SJSA1 (cell line): ENCODE measurements at places on chromosomes 6 and 20. TPM values are rescaled to one million over a fixed set of nuclear protein-coding genes. Genes with fewer than 3 reads are reported as not detected.
A peak's percentile ranks its signal among the peaks of the same experiment; 100 is the strongest.

DNA sequence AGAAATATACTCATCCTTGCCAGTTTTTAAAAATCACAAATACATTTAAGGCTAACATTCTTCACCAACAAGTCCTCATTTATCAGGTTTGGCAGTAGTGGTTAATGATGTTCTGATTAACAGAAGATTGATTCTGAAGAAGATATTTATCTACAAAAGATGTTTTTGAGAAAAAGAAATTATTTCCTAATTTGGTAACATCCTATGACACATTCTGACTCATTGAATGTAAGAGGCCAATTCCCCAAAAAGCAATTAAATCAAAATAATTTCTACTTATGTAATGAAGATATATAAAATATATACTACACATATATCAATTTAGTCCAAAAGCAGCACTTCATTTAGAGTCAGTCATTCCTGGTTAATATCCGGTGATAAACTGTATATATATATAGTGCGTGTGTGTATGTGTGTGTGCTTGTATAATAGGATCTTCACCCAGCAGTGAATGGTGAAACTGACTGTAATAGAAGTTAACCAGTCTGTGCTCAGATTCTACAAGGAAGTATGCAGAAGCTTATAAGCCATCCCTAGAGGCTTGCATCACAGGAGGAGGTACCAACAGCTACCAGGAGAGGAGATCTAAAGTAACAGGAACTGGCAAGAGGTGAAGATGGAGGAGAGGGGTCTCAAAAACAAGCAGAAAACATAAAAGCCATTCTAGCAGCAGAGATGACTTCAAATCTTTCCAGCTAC is 82.9 kb upstream of the MARCKS start:
- peaks cover 12% of the 10 kb centered on the region for H3K4me1 ChIP-seq
- H3K27me3 ChIP-seq, result no peaks in the 10 kb centered on the region
- no peaks in the 10 kb centered on the region for H3K36me3 ChIP-seq
- no peak for DNase-seq
- H3K4me3 ChIP-seq, result no peak overlapping the region

GRCh38 chr6:62570372-62570771 is 284.3 kb upstream of the KHDRBS2 start:
- no peak overlapping the region for H3K27ac ChIP-seq
- no peak overlapping the region for H3K4me3 ChIP-seq
- H3K4me1 ChIP-seq, result no peaks in the 10 kb centered on the region
- no peak for DNase-seq
- H3K27me3 ChIP-seq, result no peaks in the 10 kb centered on the region
- no peaks in the 10 kb centered on the region for H3K36me3 ChIP-seq

GRCh38 chr20:5862703-5863039 is 87.7 kb downstream of the TRMT6 start:
- no peaks in the 10 kb centered on the region for H3K27me3 ChIP-seq
- DNase-seq, result no peak
- H3K4me1 ChIP-seq, result peaks cover 26% of the 10 kb centered on the region
- H3K4me3 ChIP-seq, result no peak overlapping the region
- H3K27ac ChIP-seq, result peak overlapping the region; percentile 54; the same call in 1 of the 2 replicates

DNA sequence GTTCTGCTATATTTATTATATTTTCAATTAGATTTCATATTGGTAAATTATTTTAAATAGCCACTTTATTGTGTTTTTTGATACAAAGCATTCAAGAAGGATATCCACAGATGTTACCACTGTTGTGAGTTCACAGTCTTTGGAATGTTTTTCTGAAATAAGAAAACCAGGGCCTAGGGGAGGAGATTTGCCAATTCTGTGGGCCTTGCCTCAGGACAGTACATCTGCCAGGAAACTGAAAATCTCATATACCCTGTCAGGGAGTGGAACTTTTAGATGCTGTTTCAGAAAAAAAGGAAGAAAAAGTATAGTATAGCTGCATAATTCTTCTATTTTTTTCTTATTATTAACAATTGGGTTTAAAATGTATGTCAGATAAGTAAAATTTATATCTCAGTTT is 995.9 kb upstream of the ADGRB3 start:
- H3K4me1 ChIP-seq, result no peaks in the 10 kb centered on the region
- H3K27me3 ChIP-seq, result no peaks in the 10 kb centered on the region
- no peak overlapping the region for H3K27ac ChIP-seq
- no peak overlapping the region for H3K4me3 ChIP-seq
- no peak for DNase-seq

DNA sequence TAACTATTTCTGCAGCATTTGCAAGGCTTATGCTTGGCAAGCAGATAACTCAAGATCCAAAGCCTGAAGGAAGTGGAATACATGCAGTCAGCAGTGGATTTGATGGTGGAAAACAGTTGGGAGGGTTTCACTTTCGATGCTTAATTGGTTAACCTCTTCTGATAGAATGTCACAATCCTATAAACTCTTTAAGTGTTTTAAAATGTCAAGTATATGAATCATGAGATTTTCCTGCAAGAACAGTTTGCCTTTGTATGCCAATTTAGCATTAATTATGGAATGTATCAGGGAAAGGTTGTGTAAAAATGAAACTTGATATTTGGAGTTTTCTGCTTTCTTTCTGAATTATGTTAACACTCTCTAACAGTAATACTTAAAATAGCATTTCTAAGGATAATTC is 36.6 kb downstream of the NKX2-4 start:
- no peak overlapping the region for H3K27ac ChIP-seq
- H3K4me1 ChIP-seq, result no peaks in the 10 kb centered on the region
- peaks cover 69% of the 10 kb centered on the region for H3K36me3 ChIP-seq
- no peak overlapping the region for H3K4me3 ChIP-seq
- DNase-seq, result no peak
- no peaks in the 10 kb centered on the region for H3K27me3 ChIP-seq

DNA sequence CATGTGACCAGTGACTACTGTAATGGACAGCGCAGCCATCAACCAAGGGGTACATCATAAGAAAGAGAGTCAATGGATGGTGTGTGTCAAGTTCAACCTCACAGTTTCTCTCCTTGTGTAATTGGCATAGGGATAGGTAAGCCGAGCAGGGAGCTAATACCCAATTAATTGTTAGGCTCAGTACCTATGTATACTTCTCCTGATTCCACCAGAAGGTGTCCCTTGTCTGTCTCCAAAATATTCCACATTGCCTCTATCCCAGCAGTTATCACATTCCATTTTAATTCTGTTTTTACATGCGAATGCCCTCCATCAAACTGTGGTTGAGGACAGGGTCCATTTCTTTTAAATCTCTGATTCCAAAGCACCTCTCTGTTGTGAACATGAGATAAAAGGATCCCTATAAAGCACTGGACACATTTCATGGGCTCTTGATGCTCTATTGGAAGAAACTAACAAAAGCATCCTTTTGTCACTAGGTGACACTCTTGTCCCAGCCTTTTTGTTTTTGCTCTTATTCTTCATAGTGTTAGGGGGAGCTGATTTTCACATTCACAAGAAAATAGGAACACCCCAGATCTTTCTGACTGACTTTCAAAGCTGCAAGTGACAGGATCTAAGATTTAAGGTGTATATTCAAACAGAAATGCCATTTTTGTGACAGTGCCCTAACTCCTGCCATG is 38.9 kb downstream of the FBXO9 start:
- peaks cover 16% of the 10 kb centered on the region for H3K36me3 ChIP-seq
- no peak overlapping the region for H3K27ac ChIP-seq
- no peaks in the 10 kb centered on the region for H3K27me3 ChIP-seq
- peaks cover 11% of the 10 kb centered on the region; the same call in 1 of the 2 replicates for H3K4me1 ChIP-seq
- DNase-seq, result no peak

GRCh38 chr20:47231382-47232039 is 125.0 kb downstream of the ZMYND8 start:
- H3K27me3 ChIP-seq, result no peaks in the 10 kb centered on the region
- no peak overlapping the region for H3K27ac ChIP-seq

DNA sequence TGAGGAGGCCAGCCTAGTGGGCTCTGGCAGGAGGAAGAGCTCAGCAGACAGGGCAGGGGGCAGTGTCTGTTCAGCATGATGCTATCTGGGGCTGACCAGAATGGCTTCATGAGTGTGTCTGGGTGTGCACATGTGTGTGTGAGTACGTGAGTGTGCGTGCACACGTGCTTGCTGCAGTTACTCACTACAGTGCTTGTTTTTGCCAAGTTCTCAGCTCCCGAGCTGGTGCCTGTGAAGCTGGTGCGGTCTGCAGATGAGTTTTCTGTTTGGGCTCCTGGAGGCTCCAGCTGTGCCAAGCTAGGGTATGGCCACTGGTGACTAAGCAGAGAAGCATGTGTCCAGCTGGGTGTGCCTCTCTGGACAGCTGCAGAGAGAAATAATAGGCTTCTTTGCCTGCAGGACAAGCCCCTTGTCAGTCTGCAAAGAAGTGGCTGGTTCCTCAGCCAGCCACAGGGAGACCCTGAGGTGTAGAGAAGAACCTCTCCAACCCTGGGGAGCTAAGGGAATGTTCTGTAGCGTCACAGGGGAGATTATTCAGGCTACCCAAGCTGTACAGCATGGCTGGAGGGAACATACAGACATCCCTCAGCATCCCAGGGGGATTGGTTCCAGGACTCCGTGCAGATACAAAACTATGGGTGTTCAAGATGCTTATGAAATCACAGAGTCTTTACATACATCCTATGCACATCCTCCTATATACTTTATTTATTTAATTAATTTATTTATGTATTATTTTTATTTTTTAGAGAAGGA is 40.2 kb upstream of the FAM50B start:
- peak; percentile 91 for DNase-seq
- H3K4me3 ChIP-seq, result no peak overlapping the region
- no peaks in the 10 kb centered on the region for H3K27me3 ChIP-seq
- peak overlapping the region; percentile 68 for H3K27ac ChIP-seq
- H3K4me1 ChIP-seq, result peaks cover 73% of the 10 kb centered on the region
- H3K36me3 ChIP-seq, result no peaks in the 10 kb centered on the region

DNA sequence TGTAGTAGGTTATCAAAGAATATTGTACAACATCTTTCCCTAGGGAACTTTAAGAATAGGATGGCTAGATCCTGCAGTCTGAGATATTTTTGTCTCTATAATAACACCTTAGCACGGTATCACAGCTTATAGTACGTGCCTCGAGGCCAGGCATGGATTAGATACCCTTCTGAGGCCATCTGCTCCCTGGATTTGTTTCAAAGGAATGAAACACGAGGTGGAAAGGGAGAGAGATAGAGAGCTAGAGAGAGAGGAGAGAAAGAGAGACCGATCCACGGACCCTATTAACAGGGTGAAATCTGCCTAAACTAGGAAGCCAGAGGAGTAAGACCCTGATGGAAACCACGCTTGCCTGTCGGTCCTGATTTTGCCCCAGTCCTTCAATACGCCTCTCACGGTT is 92.5 kb downstream of the CD83 start:
- H3K4me1 ChIP-seq, result peaks cover 11% of the 10 kb centered on the region
- no peaks in the 10 kb centered on the region for H3K36me3 ChIP-seq
- H3K27ac ChIP-seq, result no peak overlapping the region
- H3K4me3 ChIP-seq, result no peak overlapping the region
- DNase-seq, result no peak

DNA sequence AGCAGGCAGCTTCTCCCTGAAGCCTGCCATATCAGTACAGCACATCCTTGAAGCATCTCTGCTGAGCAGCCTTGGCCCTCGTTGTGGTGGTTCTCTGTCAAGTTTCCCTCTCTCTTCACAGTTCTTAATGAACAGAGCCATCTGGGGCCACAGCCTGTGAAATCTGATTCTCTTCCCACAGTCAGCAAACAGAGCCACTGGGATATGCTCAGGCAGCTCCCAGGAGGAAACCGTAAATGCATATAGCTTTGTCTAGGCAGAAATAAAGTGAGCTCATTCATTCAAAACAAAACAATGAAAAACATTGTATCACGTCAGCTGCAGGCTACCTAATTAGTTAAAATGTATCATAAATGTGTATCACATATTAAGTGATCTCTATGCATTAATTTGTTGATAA is 80.3 kb downstream of the TBC1D7 start:
- H3K4me1 ChIP-seq, result no peaks in the 10 kb centered on the region
- H3K27me3 ChIP-seq, result peaks cover 7% of the 10 kb centered on the region; the same call in 1 of the 2 replicates
- H3K27ac ChIP-seq, result no peak overlapping the region
- DNase-seq, result no peak

DNA sequence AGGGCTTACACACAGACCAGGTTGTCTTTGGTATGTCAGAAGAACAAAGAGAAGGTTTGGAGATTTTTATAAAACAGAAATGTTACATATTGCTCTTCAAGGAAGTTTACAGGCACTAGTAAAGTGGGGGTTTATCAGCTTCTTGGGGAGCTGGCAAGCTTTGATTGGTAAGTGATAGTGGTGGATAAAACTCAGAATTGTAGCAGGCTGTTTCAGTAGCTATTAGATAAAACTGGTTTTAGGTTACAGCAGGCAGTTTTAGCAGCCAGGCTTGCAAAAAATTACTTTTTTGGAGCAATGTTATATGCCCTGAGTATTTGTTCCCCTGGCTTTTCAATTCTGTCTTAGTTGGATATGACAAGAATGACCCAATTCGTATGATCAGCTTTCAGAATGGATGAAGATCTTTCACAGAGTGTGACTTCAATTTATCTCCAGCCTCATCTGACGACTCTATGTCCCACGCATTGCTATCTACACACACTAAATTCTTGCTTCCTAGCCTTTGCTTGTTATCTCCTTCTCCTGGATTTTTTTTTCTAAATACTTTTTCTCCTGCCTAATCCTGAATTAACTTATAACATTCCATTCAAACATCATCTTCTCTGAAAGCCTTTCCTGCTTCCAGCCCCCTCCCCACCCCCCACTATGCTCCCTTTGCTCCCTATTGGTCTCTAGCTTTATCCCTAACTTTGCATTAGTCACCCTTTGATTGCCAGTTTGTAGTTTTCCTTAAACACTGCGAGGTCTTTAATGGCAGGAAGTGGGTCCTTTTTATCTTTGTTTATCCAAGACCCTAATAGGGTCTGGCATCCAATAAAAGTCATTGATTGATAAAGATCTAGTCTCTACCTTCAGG is 1.0 kb upstream of the TOMM34 start:
- peaks cover 27% of the 10 kb centered on the region for H3K4me1 ChIP-seq
- H3K4me3 ChIP-seq, result no peak overlapping the region
- H3K27me3 ChIP-seq, result no peaks in the 10 kb centered on the region
- no peak overlapping the region for H3K27ac ChIP-seq
- no peak for DNase-seq

DNA sequence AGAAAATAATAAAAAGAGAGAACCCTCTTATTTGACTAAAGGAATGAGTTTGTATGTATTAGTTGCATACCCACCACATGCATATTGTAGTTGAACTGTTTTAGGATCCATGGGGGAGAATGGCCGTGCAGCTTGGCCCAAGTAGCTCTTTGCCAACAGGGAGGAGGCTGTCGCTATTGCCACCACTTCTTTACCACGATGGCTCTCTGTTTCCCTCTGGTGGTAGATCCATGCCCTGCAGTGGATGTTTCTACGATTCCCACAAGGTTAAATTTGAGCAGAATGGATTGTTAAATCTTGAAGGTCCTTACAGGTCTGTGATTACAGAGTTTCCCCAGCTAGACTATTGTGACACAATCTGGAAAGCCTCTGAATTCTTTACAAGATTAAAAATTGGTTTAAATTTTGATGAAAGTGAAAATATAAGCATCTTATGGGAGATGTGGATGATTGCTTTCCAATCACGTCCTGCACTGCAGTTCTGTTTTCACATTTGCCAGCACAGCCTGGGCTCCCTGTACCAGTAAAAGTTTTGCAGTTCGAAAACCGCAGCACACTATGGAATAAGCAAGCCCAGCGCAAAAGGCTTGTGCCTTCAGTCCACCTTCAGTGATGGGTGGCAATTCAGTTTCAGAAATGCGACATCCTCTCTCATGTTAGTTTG is 34.4 kb upstream of the FNDC1 start:
- peak; percentile 65 for DNase-seq
- no peaks in the 10 kb centered on the region for H3K36me3 ChIP-seq
- no peak overlapping the region for H3K4me3 ChIP-seq
- peaks cover 33% of the 10 kb centered on the region for H3K4me1 ChIP-seq
- H3K27ac ChIP-seq, result no peak overlapping the region

Gene PTCRA
- not detected in 2 replicates for total RNA-seq

Gene LY6G6C
- not detected in 2 replicates for total RNA-seq
